ENCODE measurements at places on chromosomes 13 and 19.

DNA sequence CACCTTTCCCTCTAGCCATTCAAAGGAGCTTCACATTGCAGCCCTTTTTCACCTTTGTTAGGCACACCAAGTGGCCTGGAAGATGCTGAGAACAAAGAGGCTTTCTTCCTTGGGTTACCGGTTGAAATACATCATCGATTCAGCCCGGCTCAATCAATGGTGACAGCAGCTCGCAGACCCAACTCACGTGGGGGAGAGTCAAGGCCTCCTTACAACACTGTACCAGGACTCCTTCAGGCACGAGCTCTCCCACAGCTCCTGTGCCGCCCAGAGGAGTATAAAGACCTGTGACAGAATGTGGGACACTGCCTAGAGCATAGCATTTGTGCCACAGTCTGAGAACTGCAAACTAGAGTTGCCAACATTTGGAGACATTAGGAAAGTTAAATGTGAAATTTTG lies 3.9 kb upstream of the LRRC63 start:
- DNase-seq, result no peak

GRCh38 chr13:36377826-36378468 lies 31.8 kb upstream of the SPART start:
- no peak for DNase-seq

GRCh38 chr19:55809381-55810058 lies 22.3 kb downstream of the NLRP11 start:
- no peak for DNase-seq

DNA sequence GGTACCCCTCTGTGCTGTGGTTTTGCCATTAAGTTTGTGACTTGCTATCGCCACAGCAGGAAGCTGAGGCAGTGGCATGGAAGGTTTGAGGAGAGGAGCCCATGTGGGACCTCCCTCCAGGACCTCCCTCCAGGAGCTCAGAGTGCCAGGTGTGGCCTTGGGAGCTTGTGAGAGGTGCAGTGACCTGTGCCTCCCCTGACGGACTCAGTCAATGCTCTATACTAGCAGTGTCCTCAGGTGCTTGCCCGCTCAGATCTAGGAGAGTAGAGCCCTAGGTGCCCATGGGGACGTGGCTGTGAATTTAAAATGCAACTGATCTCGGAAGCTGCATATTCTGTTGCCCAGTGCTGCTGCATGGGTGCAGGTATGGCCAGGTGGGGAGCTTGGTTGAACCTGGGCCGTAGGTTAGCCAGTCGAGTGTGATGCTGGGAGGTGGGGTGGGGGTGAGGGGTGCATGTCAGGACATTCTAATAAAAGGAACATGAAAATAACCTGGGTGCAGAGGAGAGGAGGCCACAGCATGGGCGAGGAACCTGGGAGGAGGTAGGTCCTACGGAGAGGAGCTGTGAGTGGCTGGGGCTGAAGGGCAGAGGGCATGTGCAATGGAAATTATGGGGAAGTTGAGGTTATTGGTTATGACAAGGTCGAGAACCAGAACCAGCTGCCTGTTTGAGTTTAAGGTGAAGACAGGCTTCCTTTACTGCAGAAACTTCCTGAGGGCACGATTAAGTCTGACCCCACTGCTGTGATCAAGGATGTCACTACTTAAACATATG lies 41.6 kb downstream of the TEX29 start:
- DNase-seq, result no peak

DNA sequence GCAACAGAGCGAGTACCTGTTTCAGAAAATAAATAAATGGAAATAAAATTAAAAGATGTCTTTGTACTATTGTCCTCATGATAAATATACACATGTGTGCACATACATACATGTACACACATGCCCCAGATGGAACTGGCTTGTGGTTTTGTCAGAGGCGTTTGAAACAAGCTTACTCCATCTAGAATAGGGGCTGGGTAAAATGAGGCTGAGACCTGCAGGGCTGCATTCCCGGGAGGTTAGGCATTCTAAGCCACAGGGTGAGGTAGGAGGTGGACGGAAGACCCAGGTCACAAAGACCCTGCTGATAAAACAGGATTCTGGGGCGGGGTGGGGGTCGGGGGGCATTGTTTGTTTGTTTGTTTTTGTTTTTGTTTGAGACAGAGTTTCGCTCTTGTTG lies 8.1 kb upstream of the SIN3B start:
- DNase-seq, result no peak

GRCh38 chr13:96499656-96500055 lies 409.7 kb downstream of the HS6ST3 start:
- DNase-seq, result no peak

DNA sequence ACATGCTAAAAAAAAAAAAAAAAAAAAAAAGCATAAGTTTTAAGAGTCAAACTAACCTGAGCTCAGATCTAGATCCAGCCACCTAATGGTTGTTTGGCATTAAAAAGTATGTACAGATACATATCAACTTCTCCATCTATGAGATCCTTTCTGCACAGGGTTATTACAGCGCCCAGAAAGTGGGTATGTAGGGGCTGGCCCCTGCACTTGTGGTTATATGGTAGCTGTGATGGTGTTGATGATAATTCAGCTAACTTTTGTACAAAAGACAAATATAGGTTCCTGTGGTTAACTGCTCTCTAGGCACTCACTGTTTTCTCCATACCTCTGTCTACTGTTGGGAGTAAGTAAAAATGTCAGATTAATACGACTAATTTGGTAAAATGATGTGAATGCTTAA lies 81.7 kb downstream of the TNFRSF19 start:
- no peak for DNase-seq

DNA sequence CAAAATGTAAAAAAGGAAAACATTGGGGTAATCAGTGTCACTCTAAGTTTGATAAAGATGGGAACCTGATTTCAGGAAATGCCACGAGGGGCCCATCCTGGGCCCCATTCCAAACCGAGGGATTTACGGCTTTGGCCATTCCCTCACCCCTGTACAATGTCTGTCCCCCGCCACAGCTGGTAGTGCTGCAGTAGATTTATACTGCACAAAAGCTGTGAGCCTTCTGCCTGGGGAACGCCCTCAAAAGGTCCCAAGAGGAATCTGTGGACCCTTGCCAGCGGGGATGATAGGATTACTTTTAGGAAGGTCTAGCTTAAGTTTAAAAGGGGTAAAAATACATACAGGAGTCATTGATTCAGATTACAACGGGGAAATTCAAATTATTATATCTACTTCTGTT lies 173.4 kb upstream of the SGCG start:
- no peak for DNase-seq

DNA sequence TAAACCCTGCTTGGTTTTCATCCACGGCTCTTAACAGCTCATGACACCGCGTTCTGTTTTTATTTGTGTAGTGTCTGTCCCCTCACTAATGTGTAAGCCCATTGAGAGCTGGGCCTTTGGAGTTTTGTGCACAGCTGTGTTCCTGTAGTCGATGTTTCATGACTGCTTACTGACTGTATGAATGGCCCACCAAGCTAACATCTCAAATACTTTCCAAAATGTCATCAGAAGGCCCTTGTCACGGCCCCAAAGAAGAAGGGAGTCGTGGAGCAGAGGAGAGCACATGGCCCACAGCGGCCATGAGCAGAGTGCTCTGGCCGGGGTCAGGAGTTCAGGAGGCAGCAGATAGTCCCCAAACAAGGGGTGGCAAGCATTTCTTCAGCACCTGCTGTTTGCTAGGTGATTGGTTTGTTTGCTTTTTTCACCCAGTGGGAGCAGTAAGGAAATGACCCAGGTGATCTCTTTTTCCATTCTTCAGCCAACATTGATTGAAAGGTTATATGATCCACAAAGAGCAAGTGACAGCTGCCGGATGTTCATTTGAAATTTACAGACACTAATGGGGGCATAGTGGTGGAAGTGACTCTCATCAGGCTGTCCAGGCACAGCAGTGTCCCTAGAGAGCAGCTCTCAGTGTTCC lies 315.2 kb downstream of the ATP8A2 start:
- no peak for DNase-seq

DNA sequence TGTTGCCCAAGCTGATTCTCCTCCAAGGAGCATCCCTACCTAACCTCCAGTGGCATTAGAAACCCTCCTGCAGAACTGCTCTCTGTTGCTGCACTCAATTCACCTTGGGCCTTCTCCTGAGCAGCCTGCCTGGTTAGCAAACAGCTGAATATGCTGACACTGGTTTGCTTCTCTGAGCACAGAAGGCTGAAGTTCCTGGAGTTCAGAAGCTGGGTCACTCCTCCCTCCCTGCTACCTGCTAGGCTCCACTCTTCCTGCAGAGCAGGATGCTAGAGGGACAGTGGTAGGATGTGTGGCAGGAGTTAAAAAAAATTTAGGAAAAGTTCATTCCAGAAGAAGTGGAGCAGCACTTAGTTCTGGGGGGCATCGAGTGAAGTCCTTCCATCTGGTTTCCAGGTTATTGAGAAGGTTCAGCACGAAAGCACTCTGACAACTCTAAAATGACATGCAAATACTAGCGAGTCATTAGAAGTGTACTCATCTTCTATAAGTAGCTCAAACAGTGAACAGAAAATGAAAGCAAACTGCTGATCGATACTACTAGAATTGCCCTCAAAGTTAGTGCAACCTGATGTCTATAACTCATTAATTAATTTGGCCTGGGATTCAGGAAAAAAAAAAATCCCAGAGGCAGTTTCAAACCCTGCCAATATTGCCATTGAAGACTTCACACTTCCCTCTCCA lies 293.7 kb downstream of the POU4F1 start:
- no peak for DNase-seq

GRCh38 chr13:99988529-99989275 lies 7.1 kb downstream of the ZIC2 start:
- DNase-seq, result no peak

DNA sequence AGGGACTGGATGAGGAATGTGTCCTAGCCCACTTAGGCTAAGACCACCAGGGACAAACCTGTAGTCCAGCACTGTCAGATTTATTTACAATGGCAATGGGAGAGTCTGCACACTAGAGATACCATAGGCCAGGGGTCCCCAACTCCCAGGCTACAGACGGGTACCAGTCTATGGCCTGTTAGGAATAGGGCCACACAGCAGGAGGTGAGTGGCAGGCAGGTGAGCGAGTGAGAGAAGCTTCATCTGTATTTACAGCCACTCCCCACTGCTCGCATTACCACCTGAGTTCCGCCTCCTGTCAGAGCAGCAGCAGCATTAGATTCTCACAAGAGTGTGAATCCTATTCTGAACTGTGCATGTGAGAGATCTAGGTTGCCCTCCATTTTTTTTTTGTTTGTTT lies 2.4 kb downstream of the THAP8 start:
- no peak for DNase-seq

GRCh38 chr19:13053761-13054625 lies 48.7 kb downstream of the LYL1 start:
- peak; percentile 94 for DNase-seq

- no peak for DNase-seq
Observed at GRCh38 chr19:13102416-13102665, 317 bp downstream of the LYL1 start.

DNA sequence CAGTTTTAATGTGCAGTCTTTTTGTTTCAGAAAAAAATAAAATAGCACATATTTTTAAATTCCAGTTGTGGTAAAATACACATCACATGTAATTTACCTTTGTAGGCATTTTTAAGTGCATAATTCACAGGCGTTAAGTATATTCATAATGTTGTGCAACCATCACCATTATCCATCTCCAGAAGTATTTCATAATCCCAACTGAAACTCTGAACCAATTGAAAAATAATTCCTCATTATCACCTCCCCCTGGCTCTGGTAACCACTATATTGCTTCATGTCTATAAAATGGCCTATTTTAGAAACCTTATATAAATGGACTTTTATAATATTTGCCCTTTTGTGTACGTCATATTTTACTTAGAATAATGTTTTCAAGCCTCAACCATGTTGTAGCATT lies 756.5 kb upstream of the KLHL1 start:
- DNase-seq, result no peak
